CD4-positive, alpha-beta T cell treated with Interleukin-2 at 100 ng/mL for 4 hours (primary cell): ENCODE measurements at places on chromosomes 16 and 17.

DNA sequence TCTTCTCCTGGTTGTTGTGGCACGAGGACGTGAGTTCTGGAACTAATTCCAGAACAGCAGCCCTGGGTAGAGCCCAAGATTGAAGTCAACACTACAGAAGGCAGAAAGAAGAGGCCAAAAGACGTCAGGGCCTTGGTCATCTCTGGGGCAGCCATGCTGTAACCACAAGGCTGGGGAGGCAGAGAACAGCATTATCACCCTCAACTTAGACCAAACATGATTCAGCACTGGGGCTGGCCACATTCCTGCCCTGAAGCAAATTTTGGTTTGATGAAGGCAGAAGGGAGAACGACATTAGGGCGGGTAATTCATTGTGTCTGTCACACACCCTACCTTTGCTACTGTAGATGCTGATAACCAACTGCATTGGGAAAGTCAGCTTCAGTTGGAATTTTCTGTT lies 9.7 kb upstream of the ALOX15B start:
- DNase-seq, result no peak

DNA sequence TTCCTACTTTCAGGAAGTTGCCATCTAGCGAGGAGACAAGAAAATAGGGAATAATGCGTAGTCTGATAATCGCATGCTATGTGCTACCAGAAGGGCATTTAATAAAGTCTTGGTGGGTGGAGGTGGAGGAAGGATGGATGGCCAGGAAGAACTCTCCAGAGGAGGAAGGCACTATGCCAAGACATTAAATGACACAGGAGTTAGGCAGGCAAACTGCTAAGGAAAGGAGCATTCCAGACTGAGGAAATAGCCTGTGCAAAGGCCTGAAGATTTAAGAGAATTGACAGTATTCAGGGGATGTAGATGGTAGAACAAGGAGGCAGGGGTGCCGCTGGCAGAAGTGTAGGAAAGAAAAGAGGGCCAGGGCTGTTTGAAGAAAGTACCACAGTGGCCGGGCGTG lies 19.3 kb upstream of the ARHGAP44 start:
- DNase-seq, result no peak

- no peak for DNase-seq
These were observed 420.4 kb downstream of the GRIN2A start for GRCh38 chr16:9761870-9762269.

- DNase-seq, result no peak
These were observed 452.6 kb upstream of the CDH11 start for GRCh38 chr16:65574326-65574966.

GRCh38 chr17:9937901-9938300 lies 32.8 kb upstream of the RCVRN start:
- no peak for DNase-seq

GRCh38 chr17:56681561-56682266 lies 88.2 kb downstream of the NOG start:
- peak; percentile 15 for DNase-seq

DNA sequence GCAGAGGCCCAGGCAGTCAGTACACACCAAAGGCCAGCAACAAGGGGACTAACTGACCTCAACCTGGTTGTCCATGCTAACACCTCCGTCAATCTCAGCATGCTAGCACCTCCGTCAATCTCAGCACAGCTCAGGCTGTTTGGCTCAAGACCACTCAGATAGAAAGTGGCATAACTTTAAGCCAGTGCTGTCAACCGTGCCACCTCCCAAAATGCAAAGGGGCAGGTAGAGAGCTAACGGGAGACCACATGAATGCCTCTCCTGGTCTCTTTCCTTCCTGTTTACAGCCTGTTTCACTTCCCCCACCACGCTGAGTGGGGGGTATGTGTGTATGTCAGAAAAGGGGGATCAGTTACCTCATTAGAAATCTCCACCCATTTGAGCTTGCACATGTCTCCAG lies 3.3 kb downstream of the UBTF start:
- peak; percentile 38 for DNase-seq

- no peak for DNase-seq
These were observed 116.5 kb downstream of the HS3ST3B1 start for GRCh38 chr17:14417336-14417735.

DNA sequence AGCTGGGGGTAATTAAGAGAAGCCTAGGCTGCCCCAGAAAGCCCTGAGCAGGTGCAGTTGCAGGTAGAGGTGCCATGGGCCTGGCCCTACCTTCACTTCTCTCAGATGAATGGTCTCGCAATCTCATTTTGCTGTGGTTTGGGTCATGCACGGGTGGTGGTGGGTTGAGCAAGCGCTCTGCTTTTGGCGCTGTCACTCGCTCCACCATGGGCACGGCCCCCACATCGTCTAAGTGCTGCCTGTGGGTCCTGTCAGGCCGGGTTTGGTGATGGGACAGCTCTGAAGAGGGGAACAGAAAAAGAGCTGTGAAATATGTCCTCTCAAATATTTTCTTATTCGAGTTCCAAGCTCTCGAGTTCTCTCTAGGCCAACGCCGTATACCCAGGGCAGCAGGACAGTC lies 39.9 kb downstream of the STH start:
- DNase-seq, result no peak

DNA sequence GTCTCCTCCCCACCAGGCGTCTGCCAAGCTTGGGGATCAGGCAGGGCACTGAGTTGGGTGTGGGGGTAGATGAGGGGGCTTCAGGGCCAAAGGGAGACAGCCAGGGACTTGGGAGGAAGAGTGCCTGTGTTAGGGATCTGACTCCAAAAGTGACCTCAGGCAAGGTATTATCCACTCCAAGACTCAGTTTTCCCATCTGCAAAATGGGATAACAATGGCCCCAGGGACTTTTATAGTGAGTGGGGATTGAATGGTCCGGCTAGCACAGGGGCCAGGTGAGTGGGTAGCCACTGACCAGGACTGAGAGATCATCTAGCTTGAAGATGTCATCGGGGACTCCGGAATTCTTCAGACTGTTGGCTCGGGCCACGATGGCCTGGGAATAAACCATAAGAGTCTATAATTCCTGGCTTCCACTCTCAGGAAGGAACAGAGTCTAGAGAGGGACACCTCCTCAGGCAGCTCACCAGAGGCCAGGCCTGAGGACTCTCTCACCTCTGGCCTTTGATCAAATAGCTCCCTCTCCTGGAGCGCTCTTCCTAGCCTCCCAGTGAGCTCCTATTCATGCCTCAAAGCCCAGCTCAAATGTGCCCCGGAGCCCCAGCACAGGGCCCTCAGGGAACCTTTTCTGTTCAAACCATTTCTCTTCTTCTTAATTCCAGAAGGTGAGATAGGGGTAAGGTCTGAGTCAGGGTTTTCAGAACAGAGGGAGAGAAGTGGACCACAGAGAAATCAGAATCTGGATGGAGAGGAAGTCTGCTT lies 3.5 kb downstream of the FLII start:
- DNase-seq, result no peak

- no peak for DNase-seq
These were observed 36.8 kb downstream of the KATNIP start for GRCh38 chr16:27586711-27587110.

GRCh38 chr17:41082626-41083025 lies 1.3 kb upstream of the KRTAP4-7 start:
- no peak for DNase-seq

DNA sequence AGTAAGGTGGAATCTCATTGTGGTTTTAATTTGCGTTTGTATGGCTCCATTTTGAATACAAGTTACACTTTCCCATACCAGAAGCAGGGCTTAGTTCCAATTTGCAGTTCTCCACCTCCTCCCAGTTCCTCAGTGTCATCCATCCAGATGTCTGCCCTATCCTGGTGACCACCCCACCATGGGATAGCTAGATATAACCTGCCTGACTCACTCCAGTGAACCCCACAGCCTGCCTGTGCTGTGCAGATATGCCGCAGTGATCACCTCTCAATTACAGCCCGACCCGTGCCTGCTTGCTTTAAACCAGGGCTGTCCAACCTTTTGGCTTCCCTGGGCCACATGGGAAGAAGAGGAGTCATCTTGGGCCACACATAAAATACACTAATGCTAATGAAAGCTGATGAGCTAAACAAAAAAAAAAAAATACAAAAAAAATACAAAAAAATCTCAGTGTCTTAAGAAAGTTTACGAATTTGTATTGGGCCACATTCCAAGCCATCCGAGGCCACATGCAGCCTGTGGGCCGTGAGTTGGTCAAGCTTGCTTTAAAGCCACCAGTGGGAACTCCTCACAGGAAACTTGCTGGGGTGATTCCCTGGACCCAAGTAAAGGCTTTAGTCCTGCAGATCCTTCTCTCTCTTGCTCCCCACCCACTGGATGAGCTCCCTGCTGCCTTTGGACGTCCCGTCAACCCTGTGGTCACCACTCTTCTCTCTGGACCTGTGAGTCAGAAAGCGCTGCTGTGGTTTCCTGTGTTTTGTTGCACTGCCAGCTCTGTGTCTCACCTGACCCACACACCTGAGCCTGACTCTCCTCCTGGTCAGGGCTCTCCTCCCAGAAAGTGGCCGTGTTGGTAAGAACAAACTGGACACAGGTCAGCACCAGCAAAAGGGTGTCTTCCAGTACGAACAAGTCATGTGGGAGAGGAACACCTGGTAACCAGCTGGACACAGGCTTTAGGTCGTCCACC lies 83.0 kb downstream of the EMP2 start:
- DNase-seq, result no peak

GRCh38 chr16:58828901-58829545 lies 94.9 kb upstream of the GOT2 start:
- no peak for DNase-seq

DNA sequence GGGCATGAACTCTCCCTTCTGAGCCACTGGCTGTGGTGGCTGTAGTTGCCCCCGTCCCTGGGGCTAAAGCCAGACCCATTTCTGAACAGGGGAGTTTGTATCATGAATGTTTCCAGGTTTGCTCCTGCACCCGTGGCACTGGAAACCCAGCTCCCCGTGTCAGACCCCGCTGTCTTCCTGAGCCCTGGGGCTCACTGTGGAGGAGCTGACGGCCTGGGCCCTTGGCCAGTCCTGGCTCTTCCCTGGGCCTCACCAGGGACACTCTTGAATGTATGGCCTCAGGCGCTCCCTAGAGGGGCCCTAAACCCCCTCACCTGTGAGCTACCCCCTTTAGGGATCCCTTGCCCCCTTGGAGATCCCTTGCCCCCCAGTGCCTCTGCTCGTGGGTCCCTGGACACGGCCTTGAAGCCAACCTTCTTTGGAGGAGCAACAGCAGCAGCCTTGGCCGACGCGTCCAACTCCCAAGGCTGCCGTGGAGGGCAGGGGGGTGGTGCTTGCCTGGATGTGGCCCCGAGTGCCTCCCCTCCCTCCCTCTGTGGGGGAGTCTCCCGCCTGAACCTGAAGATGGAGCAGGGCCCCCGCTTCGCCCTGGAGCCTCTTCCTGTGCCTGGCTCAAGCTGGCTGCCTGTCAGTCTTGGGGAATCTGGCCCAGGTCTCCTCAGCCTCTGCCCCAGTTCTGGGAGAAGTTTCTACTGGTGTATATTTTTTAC lies 15.9 kb downstream of the CASKIN2 start:
- DNase-seq, result no peak

GRCh38 chr17:46117117-46117516 lies 76.1 kb downstream of the KANSL1 start:
- no peak for DNase-seq

- DNase-seq, result no peak
These were observed 9.2 kb downstream of the SYCE1L start for GRCh38 chr16:77208382-77208781.

DNA sequence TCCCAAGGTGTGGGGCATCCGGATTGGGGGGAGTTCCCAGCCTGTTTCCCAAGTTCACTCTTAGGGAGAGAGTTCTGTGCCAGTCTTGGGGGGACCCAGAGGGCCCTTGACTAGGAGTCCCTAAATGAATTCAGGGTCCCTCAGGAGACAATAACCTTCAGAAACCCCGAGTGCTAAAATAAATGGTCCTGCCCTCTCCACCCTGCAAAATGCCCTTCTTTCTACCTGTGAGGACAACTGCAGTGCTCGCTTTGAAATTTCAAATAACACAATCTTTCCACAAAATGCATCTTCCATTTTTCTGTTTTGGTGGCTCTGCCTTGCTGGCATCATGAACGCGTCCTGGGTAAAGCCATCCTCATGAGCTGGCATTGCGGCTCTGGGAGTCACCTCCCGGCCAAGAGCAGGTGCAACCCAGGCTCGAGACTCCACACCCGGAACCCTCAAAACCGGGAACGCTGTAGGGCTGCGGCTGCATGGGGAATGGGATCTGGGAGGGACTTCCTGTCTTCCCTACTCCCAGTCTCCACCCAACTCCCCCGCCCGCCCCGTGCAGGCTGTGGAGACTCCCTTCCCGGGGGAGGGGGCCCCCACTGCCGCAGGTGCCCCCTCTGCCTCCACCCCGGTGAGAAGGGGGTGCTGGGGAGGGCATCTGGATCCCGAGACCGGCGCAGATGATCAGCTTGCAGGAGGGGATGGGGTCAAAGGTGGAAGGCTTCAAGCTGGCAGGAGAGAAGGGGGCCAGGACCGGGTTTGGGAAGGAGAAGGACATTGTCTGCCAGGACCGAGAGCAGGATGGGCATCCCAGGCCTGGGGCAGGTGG lies at the start of gene ZNF205:
TSS of gene ZNF205 (plus strand) at position 529 of the 823 bp plus-strand sequence. CDS start 845 bp downstream, outside the sequence.
- no peak for DNase-seq

DNA sequence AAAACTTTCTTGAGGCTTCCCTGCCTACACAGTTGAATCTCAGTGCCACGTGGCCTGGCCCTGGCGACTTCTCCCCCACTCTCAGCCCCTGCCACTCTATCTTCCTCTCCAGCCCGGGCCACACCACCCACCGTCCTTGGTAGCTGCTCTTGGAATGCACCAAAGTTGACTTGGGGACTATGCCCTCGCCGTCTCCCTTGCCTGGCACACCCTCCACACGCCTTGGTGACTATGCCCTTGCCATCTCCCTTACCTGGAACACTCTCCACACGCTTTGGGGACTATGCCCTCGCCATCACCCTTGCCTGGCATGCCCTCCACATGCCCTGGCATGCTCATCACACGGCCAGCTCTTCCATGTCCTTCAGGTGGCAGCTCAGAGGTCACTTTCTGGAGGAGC lies 15.5 kb upstream of the TVP23A start:
- DNase-seq, result no peak

DNA sequence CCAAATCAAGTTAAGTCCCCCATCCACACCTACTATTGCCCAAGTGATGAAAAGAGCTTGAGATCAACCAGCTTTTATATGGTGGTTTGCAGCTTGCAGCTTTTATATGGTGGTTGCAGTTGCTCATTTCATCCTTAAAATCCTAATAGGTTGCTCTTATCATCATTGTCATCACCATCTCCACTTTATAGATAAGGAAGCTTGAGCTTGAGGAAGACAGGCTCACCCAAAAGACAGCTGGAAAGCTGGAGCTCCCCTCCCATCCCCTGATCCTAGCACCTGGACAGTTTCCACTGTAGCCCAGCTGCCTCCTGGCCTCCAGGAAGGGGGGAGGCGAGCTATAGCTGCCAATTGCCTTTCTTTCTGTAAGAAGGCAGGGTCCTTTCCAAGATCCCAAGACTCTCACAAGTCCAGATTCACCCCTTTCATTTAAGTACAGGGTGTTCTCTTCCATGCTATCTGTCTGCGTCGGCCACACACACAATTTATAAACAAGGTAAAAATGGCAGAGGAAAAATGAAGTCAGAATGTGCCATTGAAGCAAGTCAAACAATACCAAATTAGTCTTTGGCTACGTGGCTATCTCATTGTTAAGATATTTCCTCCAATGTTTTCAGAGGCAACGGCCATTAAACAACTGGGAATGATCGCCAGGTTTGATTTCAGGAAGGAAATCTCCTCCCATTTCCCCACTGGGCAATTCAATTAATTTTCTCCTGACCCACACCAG lies 63.3 kb downstream of the PECAM1 start:
- DNase-seq, result no peak
